Esophagus squamous epithelium (tissue), 5 donors: ENCODE measurements at places on chromosomes 16 and 17. TPM values are rescaled to one million over a fixed set of nuclear protein-coding genes. Genes with fewer than 3 reads are reported as not detected.

The ATP6V0C gene
- total RNA-seq: 196 TPM

DNA sequence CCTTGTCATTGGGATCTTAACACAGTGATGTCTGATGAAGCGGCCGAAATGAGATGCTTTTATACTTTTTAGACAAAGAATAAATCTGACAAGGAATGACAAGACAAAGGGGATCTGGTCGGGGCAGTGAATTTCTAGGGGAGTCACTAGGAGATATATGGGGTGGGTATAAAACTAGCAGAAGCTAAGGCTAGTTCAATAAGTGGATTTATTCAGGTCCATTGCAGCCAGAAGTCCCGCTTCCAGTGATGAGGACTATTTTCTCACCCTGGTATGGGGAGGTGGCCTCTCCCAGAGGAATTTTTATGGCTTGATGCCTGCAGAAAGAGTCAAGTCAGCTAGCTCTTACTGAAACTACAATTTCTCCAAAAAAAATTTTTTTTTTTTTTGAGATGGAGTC is 23.9 kb downstream of the SLC38A8 start:
- no peak for DNase-seq

The RBL2 gene
- 31.8 TPM for total RNA-seq

- no peak for DNase-seq
These were observed 5.0 kb downstream of the TBKBP1 start for GRCh38 chr17:47698749-47699535.

The MCRIP1 gene
- 12.8 TPM for total RNA-seq

- no peak for DNase-seq
These were observed 132.9 kb downstream of the USP31 start for GRCh38 chr16:23016368-23016767.

DNA sequence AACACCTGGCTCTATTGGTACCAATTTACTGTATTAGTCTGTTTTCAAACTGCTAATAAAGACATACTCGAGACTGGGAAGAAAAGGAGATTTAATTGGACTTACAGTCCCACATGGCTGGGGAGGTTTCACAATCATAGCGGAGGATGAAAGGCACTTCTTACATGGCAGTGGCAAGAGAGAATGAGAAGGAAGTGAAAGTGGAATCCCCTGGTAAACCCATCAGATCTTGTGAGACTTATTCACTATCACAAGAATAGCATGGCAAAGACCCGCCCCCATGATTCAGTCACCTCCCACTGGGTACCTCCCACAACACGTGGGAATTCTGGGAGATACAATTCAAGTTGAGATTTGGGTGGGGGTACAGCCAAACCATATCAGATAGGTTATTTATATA is 22.6 kb upstream of the GOSR1 start:
- DNase-seq: no peak

- no peak for DNase-seq
These were observed 17.4 kb downstream of the ZNF423 start for GRCh38 chr16:49838441-49839016.

- DNase-seq: no peak
These were observed 236.0 kb downstream of the MRTFB start for GRCh38 chr16:14307059-14307526.

- no peak for DNase-seq
These were observed 256.3 kb downstream of the FTO start for GRCh38 chr16:53960050-53960812.

DNA sequence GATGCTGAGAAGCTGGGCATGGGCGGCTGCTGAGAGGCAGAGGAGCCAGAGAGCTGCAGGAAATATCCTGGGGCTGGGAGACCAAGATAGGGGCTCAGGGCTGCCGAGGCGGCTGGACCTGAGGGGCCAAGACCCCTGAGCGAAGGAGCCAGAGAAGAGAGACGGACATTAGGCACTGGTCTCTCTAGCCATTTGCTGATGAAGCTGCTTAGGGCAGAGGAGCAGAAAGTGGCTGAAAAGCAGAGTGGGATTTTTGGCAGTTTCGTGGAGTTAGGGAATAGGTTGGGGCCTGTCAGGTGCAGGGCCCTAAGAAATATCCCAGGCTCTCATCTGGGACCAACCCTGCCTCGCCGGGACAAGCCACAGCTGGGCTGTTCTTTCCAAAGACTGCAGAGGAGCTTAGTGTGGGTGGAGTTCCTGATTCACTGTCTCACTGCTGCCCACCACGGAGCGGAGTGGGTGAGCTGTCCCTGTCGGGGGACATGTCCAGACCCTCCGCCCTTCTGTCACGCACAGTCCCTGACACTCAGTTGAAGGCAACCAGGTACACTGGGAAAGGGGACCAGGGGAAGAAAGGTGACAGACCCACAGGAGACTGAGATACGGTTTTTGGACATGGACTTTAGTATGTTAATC is 11.3 kb upstream of the DNASE1 start:
- no peak for DNase-seq

DNA sequence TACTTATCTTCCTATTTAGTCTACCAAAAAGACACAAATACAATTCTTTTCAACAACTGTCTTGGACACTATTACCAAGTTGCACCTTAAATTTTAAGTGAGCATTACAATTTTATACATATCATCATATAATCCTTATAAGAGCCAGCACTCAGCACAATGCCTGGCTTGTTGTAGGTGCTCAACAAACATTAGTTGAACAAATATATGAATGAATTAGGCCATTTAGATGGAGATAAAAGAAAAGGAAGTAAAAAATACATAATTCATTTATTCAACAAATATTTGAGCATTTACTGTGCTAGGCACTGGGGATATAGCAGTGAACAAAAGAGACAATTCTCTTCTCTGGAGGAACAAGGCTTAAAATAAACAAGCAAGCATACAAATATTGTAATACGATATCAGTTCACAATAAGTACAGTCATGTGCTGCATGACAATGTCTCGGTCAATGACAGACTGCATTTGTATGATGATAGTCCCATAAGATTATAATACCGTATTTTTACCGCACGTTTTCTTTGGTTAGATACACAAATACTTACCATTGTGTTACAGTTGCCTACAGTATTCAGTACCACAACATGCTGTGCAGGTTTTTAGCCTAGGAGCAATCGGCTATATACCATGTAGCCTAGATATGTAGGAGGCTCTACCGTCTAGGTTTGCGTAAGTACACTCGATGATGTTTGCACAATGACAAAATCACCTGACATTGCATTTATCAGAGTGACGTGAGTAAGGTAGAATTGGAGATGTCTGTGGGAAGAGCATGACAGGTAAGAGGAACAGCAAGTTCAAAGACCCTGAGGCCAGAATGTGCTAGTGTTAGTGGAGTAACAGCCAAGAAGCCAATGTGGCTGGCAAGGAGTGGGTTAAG is 86.4 kb upstream of the HS3ST2 start:
- DNase-seq: no peak

- no peak for DNase-seq
These were observed 38.2 kb downstream of the MARF1 start for GRCh38 chr16:15604460-15605440.

DNA sequence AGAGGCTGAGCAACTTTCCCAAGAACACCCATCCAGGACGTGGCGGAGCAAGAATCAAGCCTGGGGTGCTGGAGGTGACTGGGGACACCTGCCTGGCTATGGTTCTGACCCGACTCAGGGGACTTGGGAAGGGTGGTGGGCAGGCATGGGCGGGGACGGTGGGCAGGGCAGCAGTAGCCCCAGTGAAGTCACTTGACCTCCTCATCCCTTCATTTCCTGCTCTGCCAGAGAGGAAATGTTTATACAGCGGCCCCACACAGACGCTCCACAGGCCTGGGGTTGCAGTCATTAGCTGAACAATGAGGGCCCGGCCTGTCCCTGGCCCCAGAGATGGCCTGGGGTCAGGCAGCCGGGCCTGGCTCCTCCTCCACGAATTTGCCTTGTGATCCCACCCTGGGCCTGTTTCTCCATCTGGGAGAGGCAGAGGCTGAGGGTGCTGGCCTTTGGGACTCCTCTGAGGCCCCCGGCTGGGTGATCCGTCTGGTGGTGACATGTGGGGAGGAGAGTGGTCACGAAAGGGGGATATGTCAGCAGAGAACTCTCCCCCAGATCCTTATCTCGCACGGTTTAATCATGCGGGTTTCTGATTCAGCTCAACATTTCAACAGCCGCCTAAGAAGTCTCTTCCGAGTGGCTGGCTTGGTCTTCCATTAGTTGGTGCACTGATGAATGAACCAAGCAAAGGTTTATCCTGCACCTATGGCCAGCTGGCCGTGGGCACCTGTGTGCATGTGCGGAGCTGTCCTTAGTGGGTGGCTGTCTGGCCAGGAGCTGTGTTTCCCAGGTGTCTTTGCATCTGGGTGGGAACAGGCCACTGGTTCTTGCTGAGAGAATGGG is 175.9 kb downstream of the IRF8 start:
- no peak for DNase-seq

- DNase-seq: no peak
These were observed 31.7 kb downstream of the OSBPL7 start for GRCh38 chr17:47789611-47790561.

The TLCD3B gene
- not detected for total RNA-seq

The CDRT4 gene
- 3.6 TPM for total RNA-seq

GRCh38 chr17:77610518-77610893 is 348.0 kb upstream of the TNRC6C start:
- no peak for DNase-seq

GRCh38 chr17:78648293-78648692 is 71.1 kb upstream of the DNAH17 start:
- DNase-seq: no peak

The TMEM235 gene
- not detected for total RNA-seq

- no peak for DNase-seq
These were observed 2.1 kb downstream of the ACE start for GRCh38 chr17:63478814-63479494.

DNA sequence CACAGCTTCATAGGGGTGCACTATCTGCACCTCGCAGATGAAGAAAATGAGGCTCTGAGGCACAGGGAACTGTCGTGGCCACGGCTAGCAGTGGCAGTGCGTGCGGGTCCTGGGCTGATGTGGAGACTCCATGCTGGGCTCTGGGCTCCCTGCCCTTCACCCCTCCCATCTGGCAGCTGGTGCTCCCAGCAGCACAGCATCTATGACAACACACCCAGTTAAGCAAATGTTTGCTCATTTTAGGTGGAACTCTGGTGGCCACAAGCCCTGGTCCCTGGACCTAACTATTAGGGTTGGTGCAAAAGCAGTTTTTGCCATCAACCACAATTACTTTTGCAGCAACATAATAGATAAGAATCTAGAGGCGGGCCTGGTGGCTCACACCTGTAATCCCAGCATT is 30.9 kb downstream of the IFT140 start:
- DNase-seq: no peak

DNA sequence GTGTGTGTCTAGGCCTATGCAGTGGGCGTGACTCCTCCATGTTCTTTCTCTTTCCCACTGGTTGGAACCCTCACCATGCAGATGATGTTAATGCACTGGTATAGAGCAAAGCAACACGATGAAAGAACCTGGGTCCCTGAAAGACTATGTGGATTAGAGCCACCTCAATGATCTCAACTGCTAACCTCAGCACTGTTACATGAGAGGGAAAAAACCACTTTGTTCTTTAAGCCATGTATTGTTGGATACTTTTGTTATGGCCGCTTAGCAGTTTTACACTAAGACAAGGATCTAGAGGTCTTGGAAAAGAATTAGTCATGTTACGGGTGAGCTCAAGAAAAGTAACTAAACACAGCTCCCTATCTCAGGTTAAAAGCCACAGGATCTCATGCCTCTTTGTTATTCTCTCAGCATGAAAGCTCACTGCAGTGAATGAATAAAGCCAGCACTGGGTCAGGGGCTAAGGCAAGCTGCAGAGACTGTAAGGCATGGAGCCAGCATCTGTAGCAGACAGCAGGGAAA is 56.6 kb upstream of the RBBP6 start:
- no peak for DNase-seq

The C16orf87 gene
- total RNA-seq: 7.6 TPM

DNA sequence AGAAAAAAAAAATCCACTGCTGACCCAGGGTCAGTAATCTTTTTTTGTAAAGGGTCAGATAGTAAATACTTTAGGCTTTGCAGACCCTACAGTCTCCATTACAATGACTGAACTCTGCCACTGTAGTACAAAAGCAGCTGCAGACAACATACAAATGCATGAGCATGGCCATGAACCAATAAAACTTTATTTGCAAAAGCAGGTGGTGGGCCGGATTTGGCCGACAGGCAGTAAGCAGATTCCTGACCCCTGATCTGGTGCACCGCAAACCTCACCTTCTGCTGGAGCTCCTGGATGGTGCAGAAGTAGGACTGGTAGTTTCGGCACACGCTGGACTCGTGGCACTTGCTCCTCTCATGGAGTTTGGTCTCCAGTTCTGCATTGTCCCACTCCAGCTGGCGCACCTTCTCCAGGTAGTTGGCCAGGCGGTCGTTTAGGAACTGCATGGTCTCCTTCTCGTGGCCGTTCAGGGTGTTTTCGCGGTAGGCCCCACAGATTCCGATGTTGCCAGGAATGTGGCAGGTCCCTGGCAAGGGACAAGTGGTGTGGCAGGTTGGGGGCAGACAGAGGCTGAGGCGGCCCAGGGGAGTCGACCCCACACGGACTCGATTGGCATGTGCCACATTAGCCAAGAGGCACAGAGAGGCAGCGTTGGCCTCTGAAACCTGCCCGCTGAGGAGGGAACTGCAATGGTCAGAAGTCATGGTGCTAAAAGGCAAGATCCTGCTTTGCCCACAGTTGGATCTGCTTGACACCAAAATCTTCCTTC is 13.1 kb downstream of the KRT37 start:
- no peak for DNase-seq

The ZP2 gene
- not detected for total RNA-seq
